ENCODE measurements at places on chromosomes 16 and 17.

DNA sequence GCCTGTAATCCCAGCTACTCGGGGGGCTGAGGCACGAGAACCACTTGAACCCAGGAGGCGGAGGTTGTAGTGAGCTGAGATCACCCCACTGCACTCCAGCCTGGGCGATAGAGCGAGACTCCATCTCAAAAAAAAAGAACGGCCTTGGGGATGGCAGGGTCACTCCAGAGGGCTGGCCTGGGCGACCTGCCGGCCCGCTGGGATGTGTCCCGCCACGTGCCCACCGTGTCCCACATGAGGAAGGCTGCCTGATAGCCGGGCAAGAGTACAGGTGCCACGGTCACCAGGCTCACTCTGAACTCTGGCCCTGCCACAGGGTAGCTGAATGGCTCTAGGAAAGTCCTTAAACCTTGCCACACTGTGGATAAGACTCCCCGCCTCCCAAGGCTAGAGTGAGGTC lies 67.5 kb downstream of the COG7 start:
- DNase-seq = no peak

GRCh38 chr16:57604177-57604576 lies 24.3 kb upstream of the ADGRG1 start:
- no peak for DNase-seq

- DNase-seq = no peak
These were observed 15.3 kb downstream of the CA7 start for GRCh38 chr16:66859397-66860068.

DNA sequence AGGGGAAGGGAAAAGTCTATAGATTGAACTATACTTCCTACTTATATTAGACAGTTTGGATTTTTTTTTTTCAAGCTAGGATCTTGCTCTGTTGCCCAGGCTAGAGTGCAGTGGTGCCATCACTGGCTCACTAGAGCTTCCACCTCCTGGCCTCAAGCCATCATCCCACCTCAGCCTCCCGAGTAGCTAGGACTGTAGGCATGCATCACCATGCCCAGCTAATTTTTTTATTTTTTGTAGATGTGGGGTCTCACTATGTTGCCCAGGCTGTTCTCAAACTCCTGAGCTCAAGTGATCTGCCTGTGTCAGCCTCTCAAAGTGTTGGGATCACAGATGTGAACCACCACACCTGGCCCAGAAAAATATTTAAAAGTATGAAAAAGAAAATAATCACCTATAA lies 121.0 kb upstream of the HAS3 start:
- DNase-seq = no peak

GRCh38 chr16:3012828-3013420 lies at the start of gene CLDN9:
CLDN9 (plus strand) TSS chr16:3012923; CDS start chr16:3013363, 440 bp downstream.
- DNase-seq = no peak

GRCh38 chr17:29722411-29723198 lies 99.9 kb upstream of the CORO6 start:
- DNase-seq = peak; percentile 76

DNA sequence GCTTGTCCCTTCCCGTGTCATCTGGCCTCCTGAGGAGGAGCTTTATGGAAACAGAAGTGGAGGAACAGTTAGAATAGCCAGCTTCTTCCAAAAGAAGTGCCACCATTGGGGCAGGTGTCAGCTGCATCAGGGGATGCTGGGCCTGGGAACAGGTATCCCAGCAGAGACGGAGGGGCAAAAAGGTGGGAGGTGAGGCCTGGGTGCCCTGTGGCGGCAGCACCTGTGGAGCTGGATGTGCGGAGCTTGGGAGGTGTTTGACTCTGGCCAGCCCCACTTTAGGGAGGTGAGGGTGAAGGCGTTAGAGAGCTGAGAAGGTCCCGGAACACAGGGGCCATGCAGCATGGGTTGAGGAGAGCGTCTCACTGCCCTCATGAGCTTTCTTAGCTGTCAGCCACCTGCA lies 5.2 kb downstream of the SMCR8 start:
- no peak for DNase-seq

DNA sequence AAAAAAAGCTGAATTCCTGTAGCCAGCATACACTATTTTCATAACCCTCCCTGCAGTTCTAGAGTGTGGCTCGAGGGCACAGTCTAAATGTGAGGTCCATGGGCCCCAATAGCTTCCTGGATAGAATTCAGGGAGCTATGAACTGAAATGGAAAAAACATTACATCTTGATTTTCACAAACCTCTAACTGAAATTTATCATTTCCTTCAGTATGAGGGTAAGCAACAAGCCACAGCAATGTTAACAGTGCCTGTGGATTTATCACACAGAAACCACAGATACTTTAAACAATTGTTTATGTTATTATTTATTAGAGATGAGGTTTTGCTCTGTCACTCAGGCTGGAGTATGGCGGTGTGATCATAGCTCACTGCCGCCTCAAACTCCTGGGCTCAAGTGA lies 18.2 kb downstream of the TMEM92 start:
- no peak for DNase-seq

GRCh38 chr17:72119873-72120641 lies 763 bp upstream of the SOX9 start:
- peak; percentile 69 for DNase-seq

DNA sequence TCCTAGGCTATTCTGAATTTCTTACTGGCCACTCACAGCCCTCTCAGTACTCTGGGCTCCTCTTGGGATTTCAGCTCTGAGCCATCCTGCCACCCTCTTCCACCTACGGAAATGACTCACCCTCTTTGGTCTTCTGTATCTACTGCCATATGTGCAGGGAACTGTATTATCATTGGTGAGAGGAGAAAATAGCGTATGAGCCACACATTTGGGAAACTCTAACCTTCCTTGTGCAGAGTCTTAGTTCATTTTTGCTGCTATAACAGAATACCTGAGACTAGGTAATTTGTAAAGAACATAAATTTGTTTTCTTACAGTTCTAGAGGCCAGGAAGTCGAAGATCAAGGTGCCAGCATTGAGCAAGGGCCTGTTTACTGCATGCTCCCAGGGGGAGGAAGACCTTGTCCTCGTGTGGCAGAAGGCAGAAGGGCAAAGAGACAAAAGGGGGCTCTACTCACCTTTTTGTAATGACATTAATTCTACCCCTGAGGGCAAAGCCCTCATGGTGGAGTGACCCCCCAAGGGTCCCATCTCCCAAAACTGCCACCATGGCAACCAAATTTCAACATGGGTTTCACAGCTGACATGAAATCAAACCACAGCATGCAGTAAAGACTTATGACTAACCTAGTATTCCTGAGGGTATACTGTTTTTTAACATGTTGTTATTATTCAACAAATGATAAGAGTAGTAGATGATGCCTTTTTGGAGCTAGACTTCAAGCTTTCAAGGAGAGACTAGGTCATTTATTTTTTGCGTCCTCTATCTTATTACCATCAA lies 191.8 kb downstream of the PRKCA start:
- peak; percentile 90 for DNase-seq

GRCh38 chr17:67628580-67629013 lies 89.1 kb upstream of the NOL11 start:
- no peak for DNase-seq

- no peak for DNase-seq
These were observed 3.6 kb downstream of the THOC6 start for GRCh38 chr16:3027489-3027795.

GRCh38 chr16:59683709-59684108 lies 949.6 kb upstream of the GOT2 start:
- peak; percentile 10 for DNase-seq

GRCh38 chr17:51733166-51733565 lies 425.3 kb downstream of the CA10 start:
- no peak for DNase-seq

- DNase-seq = no peak
These were observed 219.5 kb downstream of the MSI2 start for GRCh38 chr17:57475796-57476195.

DNA sequence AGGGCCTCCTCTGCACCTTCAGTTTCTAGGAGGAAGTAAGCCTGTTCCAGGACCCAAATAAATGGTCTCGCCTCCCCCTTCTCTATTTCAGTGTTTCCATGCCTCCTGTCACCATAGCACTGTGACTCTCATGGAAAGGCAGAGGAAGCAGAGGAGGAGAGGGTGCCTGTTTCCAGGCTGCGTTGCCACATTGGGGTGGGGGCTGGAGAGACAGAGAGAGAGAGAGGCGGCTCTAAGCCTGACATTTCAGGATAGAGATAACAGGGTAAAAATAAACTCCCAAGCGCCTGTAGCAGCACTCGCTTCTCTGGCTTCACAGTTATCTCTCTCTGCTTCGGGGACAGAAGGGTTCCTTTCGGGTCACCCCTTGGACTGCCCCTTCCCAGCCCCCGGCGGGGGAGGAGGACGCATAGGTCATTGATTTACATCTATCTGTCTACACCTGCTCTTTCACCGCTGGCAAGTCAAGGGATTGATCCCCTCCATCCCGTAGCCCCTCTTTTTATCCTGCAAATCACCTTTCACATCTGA lies 71.2 kb upstream of the MRTFB start:
- no peak for DNase-seq

GRCh38 chr17:28334171-28334570 lies 1.1 kb downstream of the IFT20 start:
- DNase-seq = no peak

GRCh38 chr16:3348547-3349167 lies 7.0 kb upstream of the OR2C1 start:
- no peak for DNase-seq

- DNase-seq = peak; percentile 11
These were observed at the start of gene ROGDI for GRCh38 chr16:4801962-4802658. ROGDI (minus strand) TSS chr16:4802633; CDS start chr16:4802571, 62 bp downstream.

DNA sequence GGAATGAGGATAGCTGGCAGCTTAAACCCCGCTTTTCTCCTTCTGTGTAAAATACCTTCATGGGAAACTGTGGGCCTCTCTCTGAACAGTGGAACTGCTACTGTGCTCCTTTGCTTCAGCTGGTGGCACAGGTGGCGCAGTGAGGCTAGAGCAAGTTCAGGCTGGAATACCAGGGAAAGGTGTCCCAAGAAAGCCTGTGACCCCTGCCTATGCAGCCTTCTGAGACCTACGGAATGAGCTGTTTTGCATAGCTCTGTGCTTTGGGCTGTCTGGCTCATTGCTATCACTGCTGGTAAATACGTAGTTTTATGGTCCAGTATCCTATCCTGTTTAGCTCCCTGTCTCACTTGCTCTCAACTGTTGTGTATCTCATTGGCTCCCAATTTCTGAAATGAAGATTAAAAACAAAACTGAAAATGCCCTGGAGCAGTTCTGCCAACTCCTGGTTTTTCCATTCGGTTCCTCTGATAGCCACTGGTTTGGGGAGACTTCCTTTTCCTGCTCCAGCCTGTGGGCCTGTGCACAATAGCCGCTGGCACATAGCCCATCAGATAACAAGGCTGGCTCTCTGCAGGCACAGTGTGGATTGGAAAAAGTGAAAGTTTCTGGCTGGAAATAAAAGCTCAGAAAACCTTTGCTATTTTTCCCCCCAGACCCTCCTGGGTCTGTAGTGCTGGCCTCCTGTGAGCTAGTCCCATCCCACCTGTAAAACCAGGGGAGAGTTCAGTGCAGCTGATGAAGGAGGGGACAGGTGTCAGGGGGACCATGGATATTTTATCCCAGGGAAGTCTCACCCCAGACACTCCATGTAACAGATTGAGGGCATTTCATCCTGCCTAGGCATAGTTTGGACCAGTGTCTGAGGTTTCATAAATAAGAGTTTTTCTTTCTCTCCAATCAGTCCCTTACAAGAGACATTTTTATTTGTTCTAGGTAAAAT lies 24.0 kb downstream of the LIMD2 start:
- DNase-seq = peak; percentile 73

DNA sequence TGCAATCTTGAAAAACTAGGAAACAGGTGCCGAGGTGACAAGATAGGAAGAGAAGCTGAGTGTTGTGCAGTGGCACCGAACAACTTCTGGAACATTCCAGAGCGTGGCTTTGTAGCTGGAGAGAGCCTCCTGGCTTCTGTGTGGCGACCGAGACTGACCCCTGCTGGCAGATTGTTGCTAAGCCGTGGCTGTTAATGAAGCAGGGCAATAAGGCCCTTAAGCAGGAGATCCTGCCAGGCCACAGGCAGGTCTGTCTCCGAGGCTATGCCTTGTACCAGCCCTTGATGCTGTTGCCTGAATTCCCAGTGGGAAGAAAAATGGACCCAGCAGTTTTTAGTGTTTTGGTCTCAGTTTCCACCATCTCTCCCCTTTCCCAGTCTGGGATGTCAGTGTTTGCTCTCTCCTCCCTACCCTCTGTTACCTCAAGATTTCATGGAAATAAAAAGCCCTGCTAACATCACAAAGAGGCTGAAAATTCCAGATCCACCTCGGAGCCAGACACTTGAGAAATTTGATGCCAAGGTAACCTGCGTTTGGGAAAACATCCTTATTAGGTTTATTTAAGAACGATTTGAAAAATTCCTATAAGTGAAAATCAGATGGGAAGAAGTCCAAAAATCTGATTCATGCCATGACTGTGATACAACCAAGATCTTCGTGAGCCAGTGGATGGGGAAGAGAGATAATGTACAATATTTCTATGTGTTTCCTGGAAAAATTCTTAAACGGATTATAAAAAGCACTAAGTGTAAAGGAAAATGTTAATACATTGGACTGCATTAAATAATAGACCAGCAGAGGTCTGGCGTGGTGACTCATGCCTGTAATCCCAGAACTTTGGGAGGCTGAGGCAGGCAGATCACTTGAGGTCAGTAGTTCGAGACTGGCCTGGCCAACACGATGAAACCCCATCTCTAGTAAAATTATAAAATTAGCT lies 265.1 kb downstream of the PRKCA start:
- peak; percentile 94 for DNase-seq

GRCh38 chr17:78532922-78533640 lies 44.1 kb downstream of the DNAH17 start:
- DNase-seq = peak; percentile 38

- peak; percentile 12 for DNase-seq
These were observed 251.4 kb downstream of the HS3ST3B1 start for GRCh38 chr17:14552306-14552705.

DNA sequence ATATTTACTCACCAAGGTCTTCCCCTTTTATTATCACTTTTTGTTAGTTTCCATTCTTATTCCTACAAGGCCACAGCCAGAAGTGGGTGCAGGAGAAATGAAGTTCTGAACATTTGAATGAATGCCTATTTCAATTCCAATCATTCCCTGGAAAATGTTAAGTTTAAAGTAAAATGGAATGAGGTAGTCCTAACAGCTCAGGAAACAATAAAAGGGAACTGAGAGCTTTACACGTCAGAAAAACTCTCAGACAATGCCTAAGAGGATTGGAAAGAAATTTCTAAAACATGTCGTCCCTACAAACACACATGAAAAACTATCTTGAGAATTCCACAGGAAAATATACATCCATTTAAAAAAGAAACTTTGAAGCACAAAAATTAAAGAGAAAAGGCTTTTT lies 238.8 kb downstream of the STX8 start:
- DNase-seq = no peak

- DNase-seq = no peak
These were observed 10.1 kb downstream of the THRA start for GRCh38 chr17:40072735-40073346.

Measured in fibroblast of upper back skin (primary cell).